NCI-H1417 (cell line): ENCODE measurements at places on chromosomes 3 and 15.

- DNase-seq, result no peak
Observed at GRCh38 chr3:189507856-189508255, 123.3 kb upstream of the TP63 start.

GRCh38 chr3:101807888-101808287, 28.9 kb downstream of the NXPE3 start:
- DNase-seq, result no peak

DNA sequence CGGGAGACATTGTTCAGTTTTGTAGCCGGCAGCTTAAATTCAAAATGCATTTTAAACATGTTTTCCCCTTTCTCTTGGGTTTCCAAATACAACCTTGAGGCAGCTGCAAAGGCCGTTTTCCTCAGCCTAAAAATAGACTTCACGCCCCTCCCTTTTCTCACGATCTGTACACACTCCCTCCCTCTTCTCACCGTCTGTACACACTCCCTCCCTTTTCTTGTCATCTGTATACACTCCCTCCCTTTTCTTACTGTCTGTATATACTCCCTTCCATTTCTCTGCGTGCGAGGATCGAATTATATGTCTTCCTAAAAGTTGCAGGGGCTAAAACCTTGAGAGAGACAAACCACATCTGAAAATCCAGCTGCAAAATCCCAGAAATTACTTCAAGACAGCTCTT, 8.9 kb downstream of the MUC4 start:
- peak; percentile 45 for DNase-seq

DNA sequence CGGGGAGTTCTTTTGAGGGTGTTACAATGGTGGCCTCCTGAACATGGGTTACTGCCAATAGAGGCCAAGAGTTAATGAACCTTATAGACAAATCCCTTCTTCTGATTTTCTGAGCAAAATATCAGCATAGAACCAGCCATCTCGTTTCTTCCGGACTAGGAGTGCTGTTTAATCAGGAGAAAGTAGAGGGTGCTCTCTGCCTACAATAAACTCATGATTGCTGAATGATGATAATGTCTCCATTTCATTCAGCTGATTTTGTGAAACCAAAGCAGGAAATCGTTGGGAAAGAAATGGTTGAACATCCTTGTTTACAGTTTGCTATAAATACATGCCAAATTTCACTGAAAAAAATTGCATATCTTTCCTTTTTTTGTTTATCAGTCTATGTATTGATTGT, 142.8 kb upstream of the PLSCR5 start:
- no peak for DNase-seq

GRCh38 chr3:11010426-11011165, 18.0 kb downstream of the SLC6A1 start:
- no peak for DNase-seq

DNA sequence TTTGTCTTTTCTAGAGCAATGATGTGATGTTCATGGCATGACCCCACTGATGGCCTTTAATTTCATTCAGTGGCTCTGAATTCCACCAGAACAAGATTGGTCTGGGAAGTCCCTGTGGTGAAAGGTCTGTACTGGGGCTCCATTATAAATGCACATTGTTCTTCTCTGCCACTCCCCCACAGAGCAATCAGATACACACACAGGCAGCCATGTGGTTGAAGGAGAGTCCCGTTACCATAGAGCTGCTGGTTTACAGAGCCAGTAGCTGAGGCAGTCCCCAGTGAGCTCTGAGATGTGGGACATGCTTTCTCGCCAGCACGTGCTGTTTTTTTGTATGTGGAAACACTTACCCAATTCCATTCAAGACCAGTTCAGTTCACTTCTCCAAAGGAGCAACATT, 172.7 kb upstream of the TRIM42 start:
- DNase-seq, result peak; percentile 62
